ENCODE measurements at places on chromosomes 6 and 20.

- no peak for DNase-seq
These were observed 314.7 kb upstream of the RSPO3 start for GRCh38 chr6:126803769-126804168.

- no peak for DNase-seq
These were observed 283.9 kb upstream of the FOXQ1 start for GRCh38 chr6:1027795-1028569.

- no peak for DNase-seq
These were observed 56.9 kb downstream of the FAM217A start for GRCh38 chr6:4021854-4022695.

DNA sequence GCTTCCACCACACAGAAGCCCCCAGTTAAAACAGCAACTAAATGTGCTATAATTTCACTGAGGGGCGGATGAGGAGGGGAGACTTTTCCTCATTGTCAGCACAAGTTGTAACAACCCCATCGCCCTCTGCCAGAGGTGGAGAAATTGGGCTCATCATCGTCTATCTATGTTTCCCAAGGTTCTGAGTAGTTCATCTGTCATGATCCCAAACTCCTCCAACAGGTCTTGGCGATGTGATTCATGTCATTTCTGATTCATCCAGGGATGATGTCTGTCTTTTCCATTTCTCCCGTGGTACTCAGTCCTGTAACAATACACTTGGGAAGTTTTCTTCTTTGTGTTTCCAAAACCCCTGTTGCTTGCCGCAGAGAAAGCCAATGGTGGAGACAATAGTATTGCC lies 51.0 kb downstream of the TFAP2A start:
- no peak for DNase-seq

DNA sequence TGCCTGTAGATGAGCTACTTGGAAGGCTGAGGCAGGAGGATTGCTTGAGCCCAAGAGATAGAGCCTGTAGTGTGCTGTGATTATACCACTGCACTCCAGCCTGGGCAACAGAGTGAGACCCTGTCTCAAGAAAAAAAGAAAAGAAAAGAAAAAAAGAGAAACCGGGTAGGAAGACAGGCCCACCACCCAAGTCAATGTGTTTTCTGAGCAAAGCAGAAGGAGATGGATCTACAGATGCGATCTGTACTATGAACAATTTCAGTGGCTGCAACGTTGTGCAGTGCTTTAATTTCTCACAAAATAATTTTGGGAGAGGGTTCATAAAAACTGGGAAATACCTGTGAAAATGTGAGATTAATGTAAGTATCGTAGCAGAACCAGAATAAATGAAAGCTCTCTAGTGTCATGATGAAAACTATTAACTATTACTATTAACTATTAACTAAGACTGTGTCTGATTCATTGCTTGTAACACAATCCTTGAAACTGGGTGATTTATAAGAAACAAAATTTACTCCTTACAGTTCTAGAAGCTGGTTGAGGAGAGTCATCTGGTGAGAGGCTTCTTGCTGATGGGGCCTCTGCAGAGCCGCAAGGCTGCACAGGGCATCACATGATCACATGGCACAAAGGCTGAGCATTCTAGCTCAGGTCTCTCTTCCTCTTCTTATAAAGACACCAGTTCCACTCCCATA lies 233.1 kb upstream of the ZNF217 start:
- no peak for DNase-seq

- no peak for DNase-seq
These were observed 67.0 kb upstream of the PDE7B start for GRCh38 chr6:135784507-135784906.

- no peak for DNase-seq
These were observed 375.7 kb downstream of the MMUT start for GRCh38 chr6:49087369-49087768.

- DNase-seq: no peak
These were observed 18.8 kb upstream of the IER3 start for GRCh38 chr6:30763155-30763617.

DNA sequence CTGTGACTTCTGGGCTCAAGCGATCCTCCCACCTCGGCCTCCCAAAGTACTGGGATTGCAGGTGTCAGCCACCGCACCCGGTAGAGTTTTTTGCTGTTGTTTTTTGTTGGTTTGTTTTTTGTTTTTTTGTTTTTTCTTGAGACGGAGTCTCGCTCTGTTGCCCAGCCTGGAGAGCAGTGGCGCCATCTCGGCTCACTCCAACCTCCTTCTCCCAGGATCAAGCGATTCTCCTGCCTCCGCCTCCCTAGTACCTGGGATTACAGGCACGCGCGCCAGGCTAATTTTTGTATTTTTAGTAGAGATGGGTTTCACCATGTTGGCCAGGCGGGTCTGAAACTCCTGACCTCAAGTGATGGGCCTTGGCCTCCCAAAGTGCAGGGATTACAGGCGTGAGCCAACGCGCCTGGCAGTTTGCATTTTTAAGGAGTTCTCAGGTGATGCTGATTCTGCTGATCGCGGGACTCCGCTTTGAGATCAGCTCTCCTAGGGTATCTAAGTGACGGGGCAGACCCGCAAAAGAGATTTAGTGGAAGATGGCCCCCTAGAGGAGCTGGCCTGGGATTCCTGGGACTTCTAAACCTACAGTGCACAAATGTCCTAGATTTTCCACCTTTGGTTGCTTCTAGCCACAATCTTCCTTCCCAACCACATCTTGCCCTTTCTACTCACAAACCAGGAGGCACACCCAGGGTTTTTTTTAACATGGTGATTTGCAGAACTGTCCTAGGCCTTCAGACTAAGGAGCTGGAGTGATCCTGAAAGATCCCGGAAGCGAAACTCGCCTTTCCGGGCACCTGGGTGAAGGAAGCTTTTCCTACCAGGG lies 45.2 kb downstream of the DPPA5 start:
- DNase-seq: no peak
